ENCODE measurements at places on chromosomes 11 and 22.
A peak's percentile ranks its signal among the peaks of the same experiment; 100 is the strongest.

DNA sequence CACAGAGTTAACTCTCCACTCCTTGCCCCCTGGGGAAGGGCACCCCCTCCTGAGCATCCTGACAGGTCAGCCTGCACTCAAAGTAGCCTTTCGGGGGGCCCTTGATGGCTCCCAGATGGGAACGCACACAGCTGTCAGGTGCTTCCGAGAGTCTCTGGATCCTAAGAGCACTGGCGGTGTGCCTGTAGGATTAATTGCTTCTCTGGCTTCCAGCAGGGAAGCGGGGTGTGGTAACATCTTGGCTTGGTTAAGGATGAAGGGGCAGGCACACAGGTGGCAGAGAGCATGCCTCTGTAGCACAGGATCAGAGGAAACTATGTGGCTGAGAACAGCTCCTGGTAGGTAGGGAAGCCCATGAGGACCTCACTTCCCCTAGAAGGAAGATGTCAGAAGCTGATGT is 199.8 kb downstream of the MIAT start:
- H3K36me3 ChIP-seq: no peaks in the 10 kb centered on the region
- no peaks in the 10 kb centered on the region for H3K4me1 ChIP-seq
- H3K27me3 ChIP-seq: no peaks in the 10 kb centered on the region
- no peak overlapping the region for H3K27ac ChIP-seq

DNA sequence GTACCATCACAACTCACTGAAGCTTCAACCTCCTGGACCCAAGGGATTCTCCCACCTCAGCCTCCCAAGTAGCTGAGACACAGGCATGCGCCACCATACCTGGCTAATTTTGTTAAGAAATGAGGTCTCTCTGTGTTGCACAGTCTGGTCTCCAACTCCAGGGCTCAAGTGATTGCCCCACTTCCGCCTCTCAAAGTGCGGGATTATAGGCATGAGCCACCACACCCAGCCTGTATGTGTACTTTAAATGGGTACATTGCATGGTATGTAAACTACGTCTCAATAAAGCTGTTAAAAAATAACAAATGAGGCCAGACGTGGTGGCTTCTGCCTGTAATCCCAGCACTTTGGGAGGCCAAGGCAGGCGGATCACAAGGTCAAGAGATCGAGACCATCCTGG is 36.2 kb upstream of the DDX6 start:
- no peak overlapping the region for H3K4me3 ChIP-seq
- no peak overlapping the region for H3K27ac ChIP-seq
- peaks cover 1% of the 10 kb centered on the region for H3K4me1 ChIP-seq
- H3K36me3 ChIP-seq: no peaks in the 10 kb centered on the region

GRCh38 chr11:34749666-34750659 is 129.1 kb downstream of the EHF start:
- no peak overlapping the region for H3K4me3 ChIP-seq
- no peak overlapping the region for H3K27ac ChIP-seq
- H3K4me1 ChIP-seq: no peaks in the 10 kb centered on the region

DNA sequence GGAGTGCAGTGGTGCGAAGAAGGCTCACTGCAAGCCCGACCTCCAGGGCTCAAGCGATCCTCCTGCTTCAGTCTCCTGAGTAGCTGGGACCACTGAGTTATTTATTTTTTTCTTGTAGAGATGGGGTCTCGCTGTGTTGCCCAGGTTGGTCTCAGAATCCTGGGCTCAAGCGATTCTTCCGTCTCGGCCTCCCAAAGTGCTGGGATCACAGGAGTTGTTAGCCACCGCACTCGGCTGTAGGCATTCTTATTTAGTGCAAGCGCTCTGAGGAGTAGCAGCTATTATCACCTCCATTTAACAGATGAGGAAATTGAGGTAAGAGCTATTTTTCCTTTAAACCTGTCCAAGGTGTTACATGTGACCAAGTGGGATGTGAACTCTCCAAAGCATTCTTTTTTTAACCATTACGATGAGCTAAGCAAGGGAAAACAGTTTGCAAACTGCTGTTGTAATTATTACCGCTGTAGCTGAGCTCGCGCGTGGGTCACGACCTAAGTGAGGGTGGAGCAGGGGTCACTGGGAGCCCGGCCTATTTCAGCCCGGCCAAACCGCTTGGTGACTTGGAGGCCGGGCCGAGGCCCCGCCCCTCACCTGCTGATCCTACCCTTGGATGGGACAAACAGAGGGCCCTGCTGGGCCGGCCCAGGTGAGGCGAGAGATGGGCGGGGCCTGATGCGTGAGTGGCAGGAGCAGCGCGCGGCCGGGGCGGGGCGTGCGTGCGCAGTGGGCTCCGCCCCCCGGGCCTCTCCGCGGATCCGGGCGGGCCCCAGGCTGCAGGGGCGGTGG is 449 bp upstream of the KREMEN1 start:
- H3K4me3 ChIP-seq: peak overlapping the region; percentile 64
- no peak overlapping the region for H3K27ac ChIP-seq
- peaks cover 63% of the 10 kb centered on the region for H3K27me3 ChIP-seq
- no peaks in the 10 kb centered on the region for H3K36me3 ChIP-seq
- H3K4me1 ChIP-seq: peaks cover 15% of the 10 kb centered on the region

- H3K4me3 ChIP-seq: peak overlapping the region; percentile 87
- H3K27me3 ChIP-seq: no peaks in the 10 kb centered on the region
- H3K27ac ChIP-seq: peak overlapping the region; percentile 97
- peaks cover 64% of the 10 kb centered on the region for H3K4me1 ChIP-seq
- peak; percentile 51 for DNase-seq
Measured at GRCh38 chr11:66080055-66080817, 10.2 kb downstream of the PACS1 start.

DNA sequence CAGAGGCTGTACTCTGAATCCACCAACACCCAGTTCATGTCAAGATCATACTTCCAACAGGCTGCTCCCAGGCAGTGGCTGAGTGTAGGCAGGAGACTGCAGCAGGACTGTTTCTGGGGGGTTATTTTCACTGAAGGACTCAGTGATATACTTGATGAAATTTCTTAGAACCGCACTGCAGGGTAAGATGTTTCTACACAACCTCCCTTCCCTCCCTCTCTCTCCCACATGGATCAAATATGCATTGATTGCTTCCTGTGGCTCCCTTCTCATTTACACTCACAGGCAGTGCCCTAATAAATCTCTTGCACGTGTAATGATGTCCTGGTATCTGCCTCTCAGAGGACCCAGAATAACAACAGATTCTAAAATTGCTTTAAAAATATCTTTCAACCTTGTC is 251.3 kb upstream of the CCDC179 start:
- H3K27me3 ChIP-seq: no peaks in the 10 kb centered on the region
- H3K27ac ChIP-seq: no peak overlapping the region
- no peak overlapping the region for H3K4me3 ChIP-seq
- H3K4me1 ChIP-seq: no peaks in the 10 kb centered on the region
- no peaks in the 10 kb centered on the region for H3K36me3 ChIP-seq

- DNase-seq: no peak
- H3K27ac ChIP-seq: no peak overlapping the region
- no peak overlapping the region for H3K4me3 ChIP-seq
Measured at GRCh38 chr11:61176446-61176845, 15.2 kb upstream of the VPS37C start.

DNA sequence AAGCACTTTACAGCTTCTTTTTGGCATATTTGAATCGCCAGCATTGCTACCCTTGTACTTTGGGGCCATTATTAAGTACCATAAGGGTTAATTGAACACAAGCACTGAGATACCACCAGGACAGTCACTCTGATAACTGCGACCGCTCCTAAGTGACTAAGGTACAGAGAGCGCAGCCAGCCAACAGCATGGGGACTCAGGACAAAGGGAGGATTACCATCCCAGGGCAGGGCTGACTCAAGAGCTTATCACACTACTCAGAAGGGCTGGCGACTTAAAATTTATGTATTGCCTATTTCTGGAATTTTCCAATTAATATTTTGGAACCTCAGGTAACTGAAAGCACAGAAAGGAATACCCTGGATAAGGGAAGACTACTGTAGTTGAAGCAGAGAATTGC is 479 bp downstream of the ZNF280A start:
- H3K4me3 ChIP-seq: no peak overlapping the region
- H3K27ac ChIP-seq: no peak overlapping the region
- peaks cover 17% of the 10 kb centered on the region for H3K27me3 ChIP-seq
- DNase-seq: no peak
- no peaks in the 10 kb centered on the region for H3K4me1 ChIP-seq

GRCh38 chr11:113317339-113317738 is 3.0 kb downstream of the TTC12 start:
- no peak for DNase-seq
- peaks cover 7% of the 10 kb centered on the region for H3K36me3 ChIP-seq
- no peak overlapping the region for H3K4me3 ChIP-seq
- H3K27ac ChIP-seq: no peak overlapping the region
- no peaks in the 10 kb centered on the region for H3K27me3 ChIP-seq
- H3K4me1 ChIP-seq: peaks cover 10% of the 10 kb centered on the region

All from T-helper 2 cell treated with Interferon-gamma antibody and Interleukin-4, amounts not matched to agents 5 μg/mL and 100 μg/mL, for 36 hours (primary cell).